ENCODE measurements at places on chromosomes 7 and 10.

DNA sequence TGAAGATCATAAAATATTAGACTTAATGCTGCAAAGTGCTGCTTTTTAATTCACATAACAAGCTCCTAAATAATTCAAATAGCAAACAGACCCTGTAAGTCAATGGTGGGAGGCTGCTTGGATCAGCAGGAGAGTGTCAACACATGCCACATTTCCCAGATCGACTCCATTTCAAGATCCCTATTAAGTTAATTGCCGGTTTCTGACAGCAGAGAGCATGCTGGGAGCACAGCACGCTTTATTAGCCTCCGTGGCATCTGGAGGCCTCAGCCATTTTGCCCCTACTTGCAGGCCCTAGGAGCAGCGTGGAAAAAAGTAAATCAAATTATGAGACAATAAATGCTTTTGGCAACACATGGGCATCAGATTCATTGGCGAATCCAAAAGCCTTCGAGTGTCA is 201.0 kb downstream of the EMX2 start:
- no peak for DNase-seq

- no peak for DNase-seq
Observed at GRCh38 chr7:101465131-101465530, 102.5 kb downstream of the COL26A1 start.

GRCh38 chr7:128257458-128257857 is 16.4 kb downstream of the LEP start:
- no peak for DNase-seq

DNA sequence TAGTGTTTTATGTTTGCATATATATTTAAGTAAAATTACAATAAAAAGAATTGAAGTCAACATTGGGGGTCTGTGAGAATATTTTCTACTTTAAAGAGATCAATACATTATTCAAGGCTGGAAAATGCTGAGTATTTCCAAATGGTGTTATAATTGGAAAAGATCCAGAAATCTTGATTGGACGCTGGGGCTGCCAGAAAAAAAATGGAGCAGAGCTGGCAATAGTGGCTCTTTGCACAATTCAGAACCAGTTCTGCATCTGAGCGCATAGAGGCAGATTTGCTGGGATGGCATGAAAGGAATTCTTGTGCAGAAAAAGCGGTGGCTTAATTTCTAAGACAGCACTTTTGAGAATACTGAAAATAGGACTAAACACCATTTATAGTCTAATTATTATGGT is 10.8 kb upstream of the VWC2 start:
- DNase-seq, result no peak

DNA sequence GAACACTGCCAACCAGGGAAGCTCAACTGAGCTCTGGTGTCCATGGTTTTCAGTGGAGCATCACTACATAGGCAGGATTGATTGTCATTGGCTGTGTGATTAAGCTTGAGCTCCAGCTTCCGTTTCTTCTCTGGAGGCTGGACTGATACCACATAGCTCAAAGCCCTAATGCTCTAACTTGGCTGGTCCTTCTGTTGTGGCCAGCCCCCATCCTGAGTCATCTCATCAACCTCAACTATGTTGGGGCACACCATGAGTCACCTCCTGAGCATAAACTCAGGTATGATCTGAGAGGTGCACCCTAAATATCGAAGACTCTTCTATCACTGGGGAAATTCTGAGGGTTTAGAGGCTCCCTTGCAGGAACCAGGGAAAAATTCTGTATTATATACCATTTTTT is 114.5 kb upstream of the INHBA start:
- no peak for DNase-seq

GRCh38 chr10:116211682-116212081 is 61.3 kb downstream of the GFRA1 start:
- no peak for DNase-seq

- DNase-seq, result no peak
Observed at GRCh38 chr7:155984028-155984580, 171.8 kb upstream of the SHH start.

DNA sequence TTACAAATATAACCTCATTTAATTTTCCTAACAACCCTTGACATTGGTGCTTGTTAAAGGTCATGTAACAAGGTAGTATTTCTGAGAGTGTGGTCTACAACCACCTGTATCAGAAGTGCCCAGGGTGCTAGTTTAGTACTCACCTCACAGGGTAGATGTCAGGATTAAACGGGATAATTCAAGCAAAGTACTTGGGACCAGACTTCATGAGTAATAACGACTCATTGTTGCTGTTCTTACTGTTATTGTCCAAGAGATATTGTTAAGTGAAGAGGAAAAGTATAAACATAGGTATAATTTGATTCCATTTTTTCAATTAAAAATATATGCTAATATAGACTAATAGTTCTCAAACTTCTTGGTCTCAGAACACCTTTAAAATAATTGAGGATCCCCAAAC is 179.3 kb downstream of the WNT2 start:
- no peak for DNase-seq

GRCh38 chr7:100576384-100576993 is 2.8 kb upstream of the SAP25 start:
- no peak for DNase-seq

DNA sequence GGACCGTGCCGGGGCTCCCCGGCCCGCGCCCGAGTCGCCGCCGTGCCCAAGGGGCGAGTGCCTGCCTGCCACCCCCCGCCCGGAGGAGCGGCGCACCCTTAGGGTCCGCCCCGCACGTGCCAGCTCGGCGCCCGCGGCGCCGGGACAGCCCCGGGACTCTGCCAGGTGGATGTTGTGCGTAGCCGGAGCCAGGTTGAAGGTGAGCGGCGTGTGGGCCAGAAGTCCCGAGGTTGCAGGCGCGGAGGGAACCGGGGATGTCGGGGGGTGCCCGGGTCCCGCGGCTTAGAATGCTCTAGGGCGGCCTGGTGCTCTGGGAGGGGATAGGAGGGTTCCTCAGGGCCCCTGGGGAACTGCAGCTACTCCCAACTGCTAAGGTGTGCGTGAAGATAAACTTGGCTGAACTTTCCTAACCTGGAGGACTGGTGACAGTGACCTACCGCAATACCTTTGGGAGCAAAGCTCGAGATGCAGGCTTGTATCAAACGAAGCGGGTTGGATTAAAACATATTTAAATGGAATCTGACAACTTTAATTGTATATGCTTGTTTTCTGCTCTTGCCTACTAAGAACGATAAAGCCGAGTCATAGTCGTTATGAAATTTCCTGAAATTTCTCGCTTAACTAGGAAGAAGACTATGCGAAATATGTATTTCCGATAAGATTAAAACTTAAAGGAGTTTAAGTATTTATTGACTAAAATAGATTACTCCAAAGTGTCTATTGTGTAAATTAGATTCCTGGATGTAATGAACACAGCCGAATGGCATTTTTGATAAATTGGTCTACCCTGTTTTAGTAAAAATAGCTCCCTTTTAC is at the start of gene CUX1:
Gene CUX1 (plus strand): TSS at position 156 of the 816 bp plus-strand sequence. CDS start 14 bp downstream, at position 170.
- no peak for DNase-seq

DNA sequence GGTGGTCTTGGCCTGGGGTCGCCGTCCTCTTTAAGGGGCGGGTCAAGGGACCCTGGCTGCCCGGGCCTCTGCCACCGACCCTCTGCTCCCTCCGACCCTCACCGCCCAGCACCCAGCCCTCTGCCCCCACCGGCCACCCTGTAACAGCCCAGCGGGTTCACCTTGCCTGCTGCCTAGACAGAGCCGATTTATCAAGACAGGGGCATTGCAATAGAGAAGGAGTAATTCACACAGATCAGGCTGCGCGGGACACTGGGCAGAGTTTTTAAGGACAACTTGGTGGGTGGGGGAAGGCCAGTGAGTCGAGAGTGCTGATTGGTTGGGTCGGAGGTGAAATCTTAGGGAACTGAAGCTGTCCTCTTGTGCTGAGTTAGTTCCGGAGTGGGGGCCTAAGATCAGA is 779 bp upstream of the ADCK2 start:
- no peak for DNase-seq

DNA sequence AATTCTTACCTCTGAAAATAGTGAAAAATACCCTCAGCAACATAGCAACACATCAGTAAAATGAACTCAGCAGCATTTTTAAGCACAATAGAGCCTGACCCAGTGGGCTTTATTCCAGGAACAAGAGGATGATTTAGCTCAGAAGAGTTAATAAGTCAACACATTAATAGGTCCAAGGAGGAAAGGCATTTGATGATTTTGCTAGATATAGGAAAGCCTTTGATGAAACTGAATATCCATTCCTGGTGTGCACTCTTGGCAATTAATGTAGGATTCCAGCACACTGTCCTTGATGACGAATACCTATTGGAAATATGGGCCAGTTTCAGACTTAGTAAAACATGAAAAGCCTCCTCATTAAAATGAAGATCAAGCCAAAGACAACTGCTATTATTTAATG is 42.5 kb downstream of the RASGEF1A start:
- no peak for DNase-seq

GRCh38 chr10:6167456-6167855 is 35.3 kb upstream of the PFKFB3 start:
- DNase-seq, result no peak

Measured in esophagus squamous epithelium (tissue), 5 donors.